Stimulated activated memory B cell treated with anti-CD40 and anti-IgM and Interleukin-4, amounts not matched to agents 10 μg/mL and 1 μg/mL and 100 μg/mL, for 72 hours (primary cell): ENCODE measurements at places on chromosomes 3 and 15.
A peak's percentile ranks its signal among the peaks of the same experiment; 100 is the strongest.

DNA sequence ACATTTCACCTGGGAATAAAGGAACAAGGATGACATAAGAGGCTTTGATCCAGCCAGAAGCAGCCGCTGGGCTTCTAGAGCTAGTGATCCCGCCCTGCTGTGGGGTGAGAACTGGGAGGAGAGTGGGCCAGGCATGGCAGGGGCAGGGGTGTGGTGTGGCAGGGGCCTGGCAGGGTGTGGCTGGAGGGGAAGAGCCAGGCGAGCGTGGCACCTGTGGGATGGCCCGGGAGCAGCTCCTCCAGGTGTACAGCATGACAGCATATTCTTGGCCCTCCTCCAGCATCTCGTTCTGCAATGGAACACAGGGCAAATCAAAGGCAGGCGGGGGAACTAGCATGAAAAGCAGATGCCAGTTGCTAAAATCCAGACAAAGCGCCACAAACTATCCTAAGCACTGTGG, 35.5 kb downstream of the CYFIP1 start:
- no peak for ATAC-seq

GRCh38 chr15:92061511-92062195, 208.1 kb downstream of the SLCO3A1 start:
- no peak for ATAC-seq

DNA sequence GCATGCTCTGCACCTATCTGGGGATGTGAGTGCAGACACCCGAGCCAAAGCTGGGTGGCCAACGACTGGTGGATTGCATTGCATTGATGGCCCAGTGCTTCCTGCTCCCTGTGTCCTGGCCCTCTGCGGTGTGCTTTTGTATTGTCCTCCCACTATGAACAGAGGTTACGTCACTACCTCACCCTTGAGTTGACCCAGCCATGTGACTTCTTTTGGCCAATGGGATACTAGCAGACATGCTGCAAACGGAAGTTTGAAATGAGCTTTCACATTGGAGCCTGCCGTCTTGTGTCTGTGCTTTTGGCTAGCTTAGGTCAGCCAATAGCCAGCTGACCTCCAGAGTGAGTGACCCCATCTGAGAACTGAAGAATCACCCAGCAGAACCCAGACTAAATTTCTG, 15.3 kb upstream of the TBC1D21 start:
- ATAC-seq = no peak

DNA sequence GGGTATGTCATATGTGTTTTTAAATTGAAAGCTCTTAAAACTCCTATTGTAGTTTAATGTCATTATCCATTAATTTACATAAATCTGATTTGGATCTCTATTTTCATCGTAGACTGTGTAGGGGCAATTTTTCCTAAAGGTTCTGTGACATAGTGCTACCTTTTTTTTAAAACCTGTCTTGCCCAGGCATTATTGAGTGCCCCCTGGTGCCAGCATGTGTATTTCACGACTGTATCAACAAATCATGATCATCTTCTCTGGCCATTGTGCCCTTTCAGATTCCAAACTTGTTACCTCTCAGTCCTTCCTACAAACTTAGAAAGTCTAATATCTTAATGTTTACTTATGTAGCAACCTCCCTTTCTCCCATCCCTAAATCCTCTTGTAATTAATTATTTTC, 97.2 kb upstream of the FLNB start:
- ATAC-seq = no peak

DNA sequence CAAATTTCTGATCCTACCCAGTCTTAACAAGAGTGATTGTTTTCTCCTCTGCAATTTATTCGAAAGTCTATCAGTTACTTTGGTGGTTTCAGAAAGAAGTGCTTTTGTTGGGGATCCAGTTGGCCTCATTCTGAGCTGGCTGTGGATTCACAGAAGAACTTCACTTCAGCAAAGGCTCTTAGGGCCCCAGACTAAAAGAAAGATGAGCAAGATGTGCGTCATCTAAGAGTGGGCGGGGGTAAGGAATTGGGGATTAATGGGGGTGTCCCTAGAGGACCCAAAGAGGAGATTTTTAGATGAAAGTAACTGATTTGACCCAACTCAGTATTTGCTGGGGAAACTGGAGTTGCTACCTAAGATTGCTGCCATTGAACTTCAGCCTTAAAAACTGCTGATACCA, 63.9 kb upstream of the TSEN2 start:
- ATAC-seq = no peak

- peak; percentile 64 for ATAC-seq
Observed at GRCh38 chr3:197709135-197709534, 27.6 kb downstream of the RUBCN start.

GRCh38 chr3:45711931-45712330, 22.7 kb downstream of the SACM1L start:
- no peak for ATAC-seq

GRCh38 chr15:90064911-90065681, 37.2 kb downstream of the IDH2 start:
- ATAC-seq = no peak

DNA sequence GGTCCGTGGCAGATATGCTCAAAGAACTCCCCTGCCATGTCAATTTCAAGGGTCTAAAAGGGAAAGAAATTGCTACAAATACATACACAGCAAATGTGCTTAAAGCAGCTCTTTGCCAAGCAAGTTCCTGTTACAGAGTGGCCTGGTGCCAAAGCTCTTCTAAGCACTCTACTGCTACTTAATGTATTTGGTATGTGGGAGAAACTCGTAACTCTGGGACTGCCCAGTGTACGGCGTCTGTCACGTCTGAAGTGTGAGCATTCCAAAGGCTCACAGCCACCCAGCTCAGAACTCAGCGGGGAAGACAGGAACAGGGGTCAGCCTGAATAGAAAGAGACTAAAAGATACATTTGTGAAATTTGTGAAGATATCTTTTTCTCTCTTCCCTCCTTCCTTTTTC, 54.6 kb downstream of the RBMS3 start:
- no peak for ATAC-seq

DNA sequence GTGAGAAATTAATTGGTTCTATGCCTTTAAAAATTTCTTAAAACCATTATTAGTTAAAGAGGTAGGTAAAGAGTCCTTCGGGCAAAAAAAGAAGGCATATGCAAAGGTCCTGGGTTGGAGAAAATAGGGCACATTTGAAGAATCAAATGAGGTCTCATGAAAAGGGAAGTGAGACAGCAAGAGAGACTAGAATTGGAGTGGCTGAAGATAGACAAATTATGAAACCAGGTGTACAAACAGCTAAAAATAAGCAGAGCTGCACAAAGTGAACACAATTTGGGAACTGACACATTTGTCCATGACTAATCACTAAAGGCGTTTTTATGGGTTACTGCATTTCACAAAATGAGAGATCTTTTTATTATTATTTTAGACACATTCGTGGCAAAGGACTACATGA, 581.2 kb downstream of the PYDC2 start:
- peak; percentile 79 for ATAC-seq

DNA sequence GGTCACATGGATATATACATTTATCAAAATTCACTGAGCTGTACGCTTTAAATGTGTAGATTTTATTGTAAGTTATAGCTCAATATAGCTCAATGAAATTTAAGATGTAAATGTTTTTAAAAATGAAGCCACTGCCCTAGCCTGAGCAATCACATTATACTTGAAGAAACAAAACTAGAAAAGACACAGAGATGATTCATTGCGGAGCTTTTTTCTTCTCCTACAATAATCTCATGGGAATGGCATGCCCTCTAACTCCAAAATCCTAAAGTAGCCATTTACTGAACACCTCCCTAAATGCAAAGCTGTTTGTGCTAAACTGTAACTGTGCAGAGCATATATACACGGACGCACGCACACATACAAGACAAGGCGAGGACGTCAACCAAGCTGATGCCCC, 84.2 kb downstream of the MYO9A start:
- no peak for ATAC-seq

DNA sequence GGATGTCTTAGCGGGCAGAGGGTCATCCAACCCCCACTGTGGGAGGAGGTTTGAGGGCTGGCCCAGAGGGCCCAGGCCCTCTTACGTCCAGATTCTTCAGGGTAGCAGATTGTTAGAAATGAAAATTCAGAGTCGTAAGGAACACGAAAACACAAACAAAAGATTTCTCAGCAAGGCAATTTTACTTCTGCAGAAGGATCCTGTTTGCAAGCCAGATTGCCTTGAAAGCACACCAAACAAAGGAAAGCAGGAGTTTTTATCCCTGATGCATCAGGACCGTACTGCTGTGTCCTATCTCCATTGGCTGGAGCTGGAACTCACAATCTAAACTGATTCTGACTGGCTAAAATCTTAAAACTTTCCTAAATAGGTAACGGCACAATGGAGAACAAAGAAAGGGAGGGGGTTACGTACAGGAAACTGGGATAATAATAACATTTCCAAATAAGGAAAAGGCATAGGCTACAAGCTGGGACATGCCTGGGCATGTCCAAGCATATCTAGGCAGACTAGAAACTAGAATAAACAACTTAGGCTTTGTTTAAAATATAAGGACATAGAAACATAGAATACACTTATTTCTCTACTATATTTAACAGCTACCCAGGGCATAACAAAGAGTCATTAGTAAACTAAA, 97.3 kb upstream of the C2CD4B start:
- ATAC-seq = no peak

- no peak for ATAC-seq
Observed at GRCh38 chr3:50430950-50431435, 71.7 kb upstream of the TMEM115 start.

GRCh38 chr3:52346623-52347530, 30.8 kb downstream of the DNAH1 start:
- no peak for ATAC-seq

- ATAC-seq = peak; percentile 4
Observed at GRCh38 chr3:123449102-123449996, 459 bp upstream of the ADCY5 start.

DNA sequence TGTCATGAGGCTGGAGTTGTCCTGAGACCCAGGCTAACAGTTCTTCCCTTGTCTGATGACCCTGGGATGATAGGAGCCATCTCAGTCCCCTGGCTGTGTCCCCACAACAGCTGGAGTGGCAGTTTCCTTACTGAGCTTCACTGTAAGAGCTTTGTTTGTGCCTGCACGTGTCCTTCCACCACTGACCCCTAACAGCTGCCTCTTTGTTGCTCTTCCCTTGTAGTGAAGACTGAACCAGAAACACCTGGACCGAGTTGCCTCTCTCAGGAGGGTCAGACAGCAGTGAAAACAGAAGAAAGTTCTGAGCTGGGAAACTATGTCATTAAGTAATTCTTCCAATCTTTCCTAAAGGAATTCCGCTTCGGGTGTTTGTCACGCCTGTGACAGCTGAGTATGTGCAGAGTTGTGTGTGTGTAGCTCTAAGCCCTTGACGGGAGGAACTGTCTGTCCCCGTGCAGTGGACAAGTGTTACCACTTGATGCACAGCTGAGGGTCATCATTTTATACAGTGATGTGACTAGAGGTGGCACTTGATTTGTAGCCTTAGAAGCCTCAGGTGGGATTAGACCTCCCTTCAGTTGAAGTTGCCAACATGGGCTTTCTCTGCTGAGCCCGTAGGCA, 25.0 kb downstream of the MAP6D1 start:
- ATAC-seq = no peak

- no peak for ATAC-seq
Observed at GRCh38 chr15:77798151-77798835, 165.6 kb upstream of the LINGO1 start.

- no peak for ATAC-seq
Observed at GRCh38 chr3:137348936-137349335, 391.2 kb downstream of the IL20RB start.

DNA sequence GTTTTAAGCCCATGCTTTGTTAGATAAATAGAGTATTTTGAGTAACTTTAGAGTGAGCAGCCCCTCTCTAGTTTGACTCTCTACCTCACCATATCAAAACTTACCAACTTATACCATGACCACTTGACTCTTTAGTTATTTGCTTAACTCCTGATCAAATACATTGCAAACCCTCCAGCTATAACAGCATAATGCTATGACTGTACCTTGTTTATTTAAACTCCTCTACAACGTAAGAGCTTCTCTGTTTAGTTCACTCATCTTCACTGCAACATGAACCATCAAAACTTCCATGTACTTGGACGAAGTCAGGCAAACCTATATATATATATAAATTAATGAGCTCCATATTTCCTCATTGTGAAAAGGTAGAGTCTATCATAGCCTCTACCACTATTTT, 218.2 kb downstream of the DPH6 start:
- no peak for ATAC-seq

- ATAC-seq = no peak
Observed at GRCh38 chr3:52247409-52248164, 2.0 kb downstream of the PPM1M start.

DNA sequence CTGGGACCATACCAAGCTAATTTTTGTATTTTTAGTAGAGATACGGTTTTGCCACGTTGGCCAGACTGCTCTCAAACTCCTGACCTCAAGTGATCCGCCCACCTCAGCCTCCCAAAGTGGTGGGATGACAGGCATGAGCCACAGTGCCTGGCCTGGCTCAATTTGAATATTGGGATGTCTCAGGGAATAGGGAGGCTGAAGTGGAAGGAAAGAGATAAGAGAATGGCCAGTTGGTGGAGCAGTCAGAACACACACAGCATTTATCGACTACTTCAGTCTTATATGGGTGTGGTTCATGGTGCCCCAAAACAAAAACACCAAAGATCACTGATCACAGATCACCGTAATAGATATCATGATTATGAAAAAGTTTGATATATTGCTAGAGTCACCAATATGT, 144.4 kb downstream of the GMNC start:
- ATAC-seq = no peak

GRCh38 chr3:146585156-146585555, 20.0 kb downstream of the PLSCR5 start:
- ATAC-seq = no peak

DNA sequence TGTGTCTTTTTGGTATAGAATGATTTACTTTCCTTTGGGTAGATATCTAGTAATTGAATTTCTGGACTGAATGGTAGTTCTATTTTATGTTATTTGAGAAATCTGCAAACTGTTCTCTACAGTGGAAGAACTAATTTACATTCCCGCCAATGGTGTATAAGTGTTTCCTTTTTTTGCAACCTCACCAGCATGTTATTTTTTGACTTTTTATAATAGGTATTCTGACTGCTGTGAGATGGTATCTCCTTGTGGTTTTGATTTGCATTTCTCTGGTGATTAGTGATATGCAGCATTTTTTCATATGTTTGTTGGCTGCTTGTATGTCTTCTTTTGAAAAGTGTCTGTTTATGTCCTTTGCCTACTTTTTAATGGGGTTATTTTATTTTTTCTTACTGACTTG, 607.2 kb downstream of the OTOL1 start:
- ATAC-seq = no peak

GRCh38 chr15:92400573-92400972, 6.9 kb downstream of the ST8SIA2 start:
- ATAC-seq = no peak

DNA sequence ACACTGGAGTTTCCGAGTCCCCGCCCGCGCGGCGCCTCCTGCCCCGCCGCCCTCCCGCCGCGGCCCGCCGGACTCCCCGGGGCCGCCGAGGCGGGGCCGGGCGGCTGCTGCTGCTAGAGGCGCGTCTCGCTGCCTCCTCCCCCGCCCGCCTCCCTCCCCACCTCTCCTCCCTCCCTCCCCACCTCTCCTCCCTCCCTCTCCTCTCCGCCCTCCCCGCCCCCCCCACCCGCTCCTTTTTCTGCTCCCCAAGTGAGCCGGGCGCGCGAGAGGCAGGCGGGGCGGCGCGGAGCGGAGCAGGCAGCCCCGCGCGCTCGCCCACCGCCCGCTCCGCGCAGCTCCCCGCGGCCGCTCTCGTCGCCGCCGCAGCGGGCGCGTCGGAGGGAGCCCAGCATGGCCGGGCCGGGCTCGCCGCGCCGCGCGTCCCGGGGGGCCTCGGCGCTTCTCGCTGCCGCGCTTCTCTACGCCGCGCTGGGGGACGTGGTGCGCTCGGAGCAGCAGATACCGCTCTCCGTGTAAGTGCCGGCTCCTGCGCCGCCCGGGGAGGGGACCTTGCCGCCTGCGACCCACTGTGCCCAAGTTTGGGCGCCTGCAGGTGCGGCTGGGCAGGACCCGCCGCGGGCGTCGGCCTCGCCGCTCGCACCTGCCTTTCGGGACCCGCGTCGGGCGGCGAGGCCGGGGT, at the start of gene CACNA2D3:
Gene CACNA2D3, plus strand, starts transcription at position 229 of the 679 bp plus-strand sequence.
- peak; percentile 29 for ATAC-seq
